ENCODE measurements at places on chromosomes 5 and 9. TPM values are rescaled to one million over a fixed set of nuclear protein-coding genes. Genes with fewer than 3 reads are reported as not detected.

The TMEM215 gene
- not detected for total RNA-seq

The MELK gene
- total RNA-seq: 0.38 TPM

GRCh38 chr9:77375956-77376532, 198.7 kb downstream of the VPS13A start:
- DNase-seq: no peak
- no peak overlapping the region for H3K4me3 ChIP-seq
- H3K36me3 ChIP-seq: peaks cover 4% of the 10 kb centered on the region
- H3K4me1 ChIP-seq: no peaks in the 10 kb centered on the region

GRCh38 chr9:101477214-101477613, 41.6 kb upstream of the ALDOB start:
- no peak for DNase-seq
- H3K36me3 ChIP-seq: no peaks in the 10 kb centered on the region
- no peaks in the 10 kb centered on the region for H3K4me1 ChIP-seq
- H3K27ac ChIP-seq: no peak overlapping the region
- H3K4me3 ChIP-seq: no peak overlapping the region

DNA sequence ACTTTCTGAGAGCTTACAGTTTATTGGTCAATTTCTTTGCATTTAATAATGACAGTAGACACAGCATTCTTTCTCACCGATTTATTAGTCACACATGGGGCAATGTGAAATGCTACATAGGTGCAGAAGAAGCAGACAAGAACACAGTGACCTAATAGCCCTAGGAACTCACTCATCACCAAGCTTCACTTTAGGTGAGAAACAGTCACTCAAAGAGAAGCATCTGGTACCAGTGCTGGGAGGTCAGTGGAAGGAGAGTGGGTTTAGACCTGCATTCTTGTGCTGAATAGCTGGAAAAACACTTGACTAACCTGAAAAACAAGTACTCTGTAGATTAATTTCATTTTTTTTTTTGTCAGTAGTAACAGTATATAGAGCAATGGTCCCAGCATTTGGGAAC, 179.6 kb downstream of the GRIA1 start:
- no peak overlapping the region for H3K27ac ChIP-seq
- H3K4me3 ChIP-seq: no peak overlapping the region
- no peaks in the 10 kb centered on the region for H3K4me1 ChIP-seq
- no peaks in the 10 kb centered on the region for H3K36me3 ChIP-seq
- H3K27me3 ChIP-seq: no peaks in the 10 kb centered on the region
- DNase-seq: no peak

DNA sequence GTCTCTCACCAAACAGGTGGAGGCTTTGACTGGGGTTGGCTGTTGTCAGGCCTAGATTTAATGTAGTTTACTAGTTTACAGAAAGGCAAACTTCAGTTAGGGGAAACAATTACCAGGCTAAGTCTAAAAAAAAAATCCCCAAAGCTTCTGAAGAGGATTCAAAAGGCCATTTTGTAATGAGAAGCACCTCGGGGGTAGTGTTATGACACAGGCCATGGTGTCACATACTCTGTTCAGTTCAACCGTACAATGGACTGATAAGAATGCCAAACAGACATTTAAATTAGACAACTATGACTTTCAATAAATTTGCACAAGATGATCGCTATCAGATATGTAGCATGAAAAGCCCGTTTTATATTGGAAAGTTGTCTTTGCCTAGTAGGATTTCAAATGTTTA, 120.1 kb upstream of the PCA3 start:
- no peak overlapping the region for H3K27ac ChIP-seq
- no peaks in the 10 kb centered on the region for H3K4me1 ChIP-seq
- H3K4me3 ChIP-seq: no peak overlapping the region
- DNase-seq: no peak
